Left renal cortex interstitium (tissue), 4 donors: ENCODE measurements at places on chromosomes 2 and 18. TPM values are rescaled to one million over a fixed set of nuclear protein-coding genes. Genes with fewer than 3 reads are reported as not detected.

DNA sequence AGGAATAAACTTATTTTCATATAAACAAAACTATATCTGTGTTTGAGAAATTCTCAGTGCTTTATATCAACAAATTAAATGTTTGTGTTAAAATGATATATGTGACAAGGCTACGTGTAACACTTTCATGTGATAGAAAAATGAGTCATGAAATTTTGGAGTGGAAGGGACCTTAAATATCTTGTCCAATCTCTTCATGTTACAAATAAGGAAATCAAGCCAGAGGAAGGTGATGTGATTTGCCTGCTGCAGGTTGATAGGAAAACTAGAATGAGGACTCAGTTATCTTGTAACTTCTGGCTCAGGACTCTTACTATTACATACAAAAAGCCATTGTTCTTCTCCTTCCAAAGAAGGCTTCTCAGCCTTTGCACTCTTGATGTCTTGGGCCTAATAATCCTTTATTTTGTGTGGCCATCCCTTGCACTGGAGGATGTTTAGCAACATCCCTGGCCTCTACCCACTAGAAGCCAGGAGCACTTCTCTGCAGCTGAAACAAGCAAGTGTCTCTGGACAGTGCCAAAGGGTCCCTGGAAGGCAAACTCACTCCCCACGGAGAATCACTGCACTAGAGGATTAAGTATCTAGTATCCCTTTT, 43.0 kb upstream of the NARS1 start:
- no peak for DNase-seq

DNA sequence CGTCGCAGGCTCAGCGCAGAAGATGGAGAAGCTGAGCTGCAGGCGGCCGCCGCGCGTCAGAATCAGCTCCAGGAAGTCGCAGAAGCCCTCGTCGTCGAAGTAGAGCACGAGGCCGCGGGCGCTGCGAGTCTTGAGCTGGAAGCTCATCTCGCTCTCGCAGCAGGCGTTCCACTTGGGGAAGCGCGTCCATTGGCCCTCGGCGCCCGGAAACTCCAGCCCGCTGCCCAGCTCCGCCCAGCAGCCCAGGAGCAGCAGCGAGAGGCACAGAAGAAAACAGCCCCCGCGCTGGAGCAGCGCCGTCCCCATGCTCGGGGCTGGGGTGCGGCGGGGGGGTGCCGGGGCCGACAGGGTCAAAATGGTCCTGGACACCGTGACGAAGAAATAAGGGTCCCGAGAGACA, 4.0 kb downstream of the NRXN1 start:
- no peak for DNase-seq

DNA sequence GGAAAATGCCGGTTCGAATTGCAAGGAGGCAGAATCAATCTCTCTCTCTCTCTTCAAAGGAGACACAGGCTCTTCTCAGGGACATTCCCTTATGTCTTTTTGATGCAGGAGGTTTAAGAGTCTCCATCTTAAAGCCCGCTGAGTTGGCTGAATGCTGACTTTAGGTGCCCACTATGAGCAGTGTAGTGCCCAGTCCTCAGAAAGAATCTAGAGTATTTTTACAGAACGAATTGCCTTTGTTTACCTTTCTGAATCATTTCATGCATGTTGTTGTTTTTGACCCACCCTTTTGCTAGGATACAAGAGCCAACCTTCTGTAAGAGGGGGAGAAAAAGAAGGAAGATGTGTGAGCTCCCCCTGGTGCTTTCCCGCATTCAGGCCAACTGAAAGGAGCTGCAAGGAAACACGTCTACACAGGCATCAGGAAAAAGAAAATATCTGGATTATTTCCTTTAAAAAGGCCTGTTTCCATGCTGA, 193.5 kb upstream of the TCF4 start:
- DNase-seq, result no peak

DNA sequence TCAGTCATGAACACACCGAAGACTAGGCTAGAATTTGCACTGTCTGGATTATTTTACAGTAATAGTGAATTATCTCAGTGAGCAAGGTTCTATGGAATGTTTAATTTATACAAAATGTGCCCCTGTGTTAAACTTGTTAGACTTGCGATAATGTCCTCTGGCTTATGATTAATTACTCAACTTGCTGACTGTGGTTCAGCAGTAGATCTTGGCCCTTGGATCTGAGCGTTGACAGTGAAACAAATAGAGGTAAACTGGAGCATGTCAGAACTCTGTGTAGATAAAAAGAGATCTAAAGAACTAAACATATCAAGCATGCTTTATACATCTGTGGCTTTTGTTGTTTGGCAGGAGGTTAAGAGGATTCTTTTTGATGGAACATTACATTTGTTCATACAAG, 407.6 kb downstream of the DSEL start:
- DNase-seq, result no peak

GRCh38 chr18:2338601-2339000, 232.7 kb downstream of the METTL4 start:
- no peak for DNase-seq

- no peak for DNase-seq
Observed at GRCh38 chr2:105933906-105934305, 189.2 kb downstream of the NCK2 start.

DNA sequence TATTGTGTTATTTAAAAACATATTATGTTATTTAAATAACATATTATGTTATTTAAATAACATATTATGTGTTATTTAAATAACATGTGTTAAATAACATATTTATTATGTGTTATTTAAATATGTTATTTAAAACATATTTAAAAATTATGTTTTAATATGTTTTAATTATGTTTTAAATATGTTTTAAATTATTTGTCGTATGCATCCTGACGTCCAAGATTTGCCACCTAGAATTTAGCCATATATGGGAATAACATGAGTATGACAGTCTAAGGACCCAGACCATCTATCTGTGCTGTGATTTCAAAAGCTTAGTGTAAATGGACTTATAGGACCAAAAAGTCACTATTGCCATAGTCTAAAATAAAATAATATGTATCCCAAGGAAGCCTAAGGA, 484.3 kb upstream of the KLHL29 start:
- no peak for DNase-seq

GRCh38 chr2:52539026-52539970, 1228.3 kb upstream of the CHAC2 start:
- DNase-seq, result no peak

- no peak for DNase-seq
Observed at GRCh38 chr18:68263481-68263880, 451.4 kb downstream of the TMX3 start.

DNA sequence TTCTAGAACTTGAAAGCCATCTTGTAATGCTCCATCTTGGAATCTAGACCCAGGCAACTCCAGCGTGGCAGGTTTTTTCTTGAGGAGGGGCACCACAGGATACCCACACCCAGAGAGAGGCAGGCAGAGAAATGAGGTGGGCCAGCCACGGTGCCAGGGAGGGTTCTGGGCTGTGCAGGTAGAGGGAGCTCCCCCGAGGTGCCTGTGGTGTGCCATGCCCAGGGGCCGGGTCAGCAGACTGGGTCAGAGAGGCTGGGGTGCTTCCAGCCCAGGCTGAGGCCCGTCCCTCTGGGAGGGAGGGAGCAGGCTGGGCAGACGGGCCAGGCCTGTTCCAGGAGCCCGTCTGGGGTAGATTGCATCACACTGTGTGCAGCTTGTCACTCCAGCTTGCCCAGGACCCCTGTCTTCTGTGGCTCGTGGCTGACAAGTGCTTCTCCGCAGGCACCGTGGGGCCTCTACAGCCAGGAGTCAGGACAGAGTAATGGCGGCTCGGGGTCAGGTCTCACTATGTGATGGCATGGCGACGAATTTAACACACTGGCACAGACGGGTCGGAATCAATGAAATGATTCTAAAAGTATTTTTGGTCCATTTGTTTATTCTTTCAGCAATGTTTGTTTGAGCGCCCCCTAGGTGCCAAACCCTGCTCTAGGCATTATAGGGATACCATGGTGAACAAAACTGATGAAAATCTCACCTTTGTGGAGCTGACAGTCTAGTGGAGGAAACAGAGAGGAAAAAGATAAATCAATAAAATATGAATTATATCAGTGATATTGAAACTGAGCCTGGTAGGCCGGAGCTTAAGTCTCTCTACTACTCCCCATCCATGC, 144.0 kb downstream of the ACOXL start:
- DNase-seq, result no peak

DNA sequence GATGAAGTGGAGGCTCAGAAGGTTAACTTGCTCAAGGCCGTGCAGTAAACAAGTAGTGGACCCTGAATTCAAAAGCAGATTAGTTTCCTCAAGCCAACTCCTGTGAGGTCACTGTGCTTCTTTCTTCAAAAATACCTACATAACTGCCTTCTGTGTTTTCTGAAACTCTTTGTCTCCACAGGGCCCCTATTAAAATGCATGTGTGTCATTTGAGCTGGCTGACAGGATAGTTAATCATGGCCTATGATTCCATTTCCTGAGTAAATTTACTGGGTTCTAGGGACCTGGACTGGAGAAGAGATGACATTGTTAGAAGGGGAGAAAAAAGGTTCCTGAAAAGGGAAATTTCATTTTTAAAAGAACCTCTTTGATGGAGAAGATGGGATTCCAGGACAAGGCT, 12.9 kb upstream of the DTNA start:
- DNase-seq, result no peak

- no peak for DNase-seq
Observed at GRCh38 chr18:24710474-24710873, 250.0 kb downstream of the HRH4 start.

DNA sequence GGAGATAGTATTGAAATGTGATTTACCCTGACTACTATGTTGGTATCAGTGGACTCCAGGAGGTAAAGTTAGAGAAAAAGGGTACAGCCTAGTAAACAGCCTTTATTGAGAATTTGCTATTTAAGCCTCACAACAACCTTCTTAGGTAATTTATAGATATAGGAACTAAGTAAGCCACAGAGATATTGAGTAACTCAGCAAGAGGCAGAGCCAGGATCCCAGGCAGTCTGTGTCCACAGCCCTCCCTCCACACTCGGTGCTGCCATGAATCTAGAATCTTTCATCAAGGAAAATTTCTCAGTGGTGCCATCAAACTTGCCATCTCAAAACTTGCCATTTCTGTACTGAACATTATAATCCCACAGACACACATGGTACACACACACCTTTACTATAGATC, 170.9 kb downstream of the CAPN13 start:
- DNase-seq, result no peak

GRCh38 chr2:209208211-209208610, 215.6 kb upstream of the MAP2 start:
- DNase-seq, result no peak

GRCh38 chr2:58860586-58860985, 619.5 kb upstream of the FANCL start:
- DNase-seq, result no peak

DNA sequence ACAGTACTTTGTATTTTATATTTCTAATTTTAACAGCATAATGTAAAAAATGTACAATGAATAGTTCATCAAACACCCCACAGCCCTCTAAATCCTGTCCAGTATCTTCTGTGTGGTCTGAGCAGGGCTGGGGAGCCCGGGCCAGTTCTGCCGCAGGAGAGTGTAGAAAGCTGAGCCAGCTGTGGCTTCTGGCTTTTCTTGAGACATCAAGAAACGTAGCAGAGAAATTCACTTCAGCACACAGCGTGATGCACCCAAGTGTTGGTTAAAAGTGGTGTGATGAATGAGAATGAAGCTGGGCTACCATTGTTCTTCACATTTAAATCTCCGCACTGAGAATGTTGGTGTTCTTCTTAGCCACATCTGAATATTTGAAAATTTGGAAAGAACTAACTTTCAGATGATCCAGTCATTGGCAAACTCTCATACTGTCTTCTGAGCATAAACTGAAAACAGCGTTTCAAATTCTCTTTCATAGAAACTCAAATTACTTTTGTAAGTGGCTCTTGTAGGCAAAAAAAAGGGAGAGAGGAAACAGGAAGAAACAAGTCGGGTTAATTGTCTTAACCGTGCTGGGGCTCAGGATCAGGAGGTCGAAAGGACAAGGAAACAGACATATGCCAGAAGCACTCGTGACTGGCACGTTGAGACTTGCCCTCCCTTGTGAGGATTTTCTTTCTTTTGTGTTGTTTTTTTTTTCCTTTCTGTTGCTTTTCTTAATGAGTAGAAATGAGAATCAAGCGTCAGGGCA, 23.4 kb upstream of the TMEM87B start:
- no peak for DNase-seq

GRCh38 chr2:170843656-170844055, 27.0 kb downstream of the GAD1 start:
- DNase-seq, result no peak

- DNase-seq, result no peak
Observed at GRCh38 chr2:161412346-161412745, 3.8 kb upstream of the TBR1 start.

GRCh38 chr2:238518172-238518820, 91.6 kb downstream of the ASB1 start:
- DNase-seq, result no peak

DNA sequence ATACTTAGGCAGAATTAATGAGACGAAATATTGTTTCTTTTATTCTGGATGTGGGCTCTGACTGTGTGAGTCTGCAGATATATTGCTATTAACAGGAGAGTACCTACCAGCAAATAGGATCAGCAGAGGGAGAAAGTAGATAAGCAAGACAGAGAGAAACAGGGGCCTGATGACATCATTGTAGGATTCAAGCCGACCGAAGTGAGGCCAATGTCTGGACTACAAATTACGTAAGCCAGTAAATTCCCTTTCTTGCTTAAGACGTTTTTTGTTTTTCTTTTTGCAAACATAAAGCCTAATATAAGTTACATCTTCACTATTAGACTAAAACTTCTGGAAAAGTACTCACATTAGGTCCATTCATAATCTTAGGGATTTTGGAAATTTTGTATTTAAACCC, 21.4 kb upstream of the PTPRM start:
- no peak for DNase-seq

Gene LRRTM1
- 17.3 TPM for polyA plus RNA-seq

Gene CD226
- polyA plus RNA-seq, result 2.1 TPM

Gene NDUFV2
- polyA plus RNA-seq, result 128 TPM

Gene EPAS1
- polyA plus RNA-seq, result 39.2 TPM

Gene RASGRP3
- 15.7 TPM for polyA plus RNA-seq

Gene DPY30
- 107 TPM for polyA plus RNA-seq

Gene TUBA3E
- 0.11 TPM for polyA plus RNA-seq

Gene CNGA3
- not detected for polyA plus RNA-seq

Gene PLEKHH2
- 70.1 TPM for polyA plus RNA-seq

Gene SMCHD1
- 63.9 TPM for polyA plus RNA-seq

Gene DLGAP1
- polyA plus RNA-seq, result 5.0 TPM

Gene NLRC4
- polyA plus RNA-seq, result 0.96 TPM
